ENCODE measurements at places on chromosomes 3 and 15. TPM values are rescaled to one million over a fixed set of nuclear protein-coding genes. Genes with fewer than 3 reads are reported as not detected.

MRAS gene
- total RNA-seq = 80.7 TPM

GRCh38 chr3:132432639-132433038 is 15.3 kb downstream of the DNAJC13 start:
- peak; percentile 87 for DNase-seq

DNA sequence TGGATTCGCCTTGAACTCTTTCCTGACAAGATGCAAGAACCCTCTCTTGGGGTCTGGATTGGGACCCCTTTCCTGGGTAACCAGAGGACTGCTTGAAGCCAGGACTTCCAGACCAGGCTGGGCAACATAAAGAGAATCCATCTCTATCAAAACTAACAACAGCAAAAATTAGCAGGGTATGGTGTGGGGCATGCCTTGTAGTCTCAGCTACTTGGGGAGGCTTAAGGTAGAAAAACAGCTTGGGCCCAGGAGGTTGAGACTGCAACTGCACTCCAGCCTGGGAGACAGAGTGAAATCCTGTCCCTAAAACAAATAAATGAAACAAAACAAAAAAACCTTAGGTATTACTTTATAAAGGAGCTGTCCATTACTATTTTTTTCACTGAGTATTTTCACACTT is 93.1 kb upstream of the PLXND1 start:
- DNase-seq = no peak

- peak; percentile 71 for DNase-seq
Measured at GRCh38 chr15:76994971-76995945, at the start of gene PSTPIP1. Gene PSTPIP1, plus strand, starts transcription at chr15:76995126. Its CDS starts 448 bp downstream, at chr15:76995574.

SCAANT1 gene
- not detected for total RNA-seq

GRCh38 chr3:128326051-128326823 is 140.5 kb downstream of the DNAJB8 start:
- no peak for DNase-seq

GRCh38 chr15:89852342-89852995 is 37.8 kb upstream of the ANPEP start:
- no peak for DNase-seq

GANC gene
- total RNA-seq = 21.0 TPM

DNA sequence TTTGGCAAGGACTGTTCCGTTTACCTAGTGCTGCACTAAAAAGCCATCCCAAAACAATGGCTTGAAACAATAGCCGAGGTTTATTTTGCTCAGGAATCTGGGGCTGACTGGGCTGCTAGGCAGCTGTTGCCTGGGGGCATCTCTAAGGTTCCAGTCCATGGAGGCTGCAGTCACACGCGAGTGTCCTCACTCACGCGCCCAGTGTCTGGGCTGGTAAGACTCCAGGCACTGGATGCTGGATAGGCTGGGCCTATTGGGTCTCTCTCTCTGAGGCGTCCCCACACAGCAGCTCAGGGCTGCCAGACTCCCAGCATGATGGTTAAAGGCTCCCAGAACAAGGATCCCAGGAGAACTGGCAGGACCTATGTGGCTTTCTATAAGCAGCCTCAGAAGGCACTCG is 34.2 kb downstream of the ALS2CL start:
- no peak for DNase-seq

SNUPN gene
- 30.4 TPM for total RNA-seq

DNA sequence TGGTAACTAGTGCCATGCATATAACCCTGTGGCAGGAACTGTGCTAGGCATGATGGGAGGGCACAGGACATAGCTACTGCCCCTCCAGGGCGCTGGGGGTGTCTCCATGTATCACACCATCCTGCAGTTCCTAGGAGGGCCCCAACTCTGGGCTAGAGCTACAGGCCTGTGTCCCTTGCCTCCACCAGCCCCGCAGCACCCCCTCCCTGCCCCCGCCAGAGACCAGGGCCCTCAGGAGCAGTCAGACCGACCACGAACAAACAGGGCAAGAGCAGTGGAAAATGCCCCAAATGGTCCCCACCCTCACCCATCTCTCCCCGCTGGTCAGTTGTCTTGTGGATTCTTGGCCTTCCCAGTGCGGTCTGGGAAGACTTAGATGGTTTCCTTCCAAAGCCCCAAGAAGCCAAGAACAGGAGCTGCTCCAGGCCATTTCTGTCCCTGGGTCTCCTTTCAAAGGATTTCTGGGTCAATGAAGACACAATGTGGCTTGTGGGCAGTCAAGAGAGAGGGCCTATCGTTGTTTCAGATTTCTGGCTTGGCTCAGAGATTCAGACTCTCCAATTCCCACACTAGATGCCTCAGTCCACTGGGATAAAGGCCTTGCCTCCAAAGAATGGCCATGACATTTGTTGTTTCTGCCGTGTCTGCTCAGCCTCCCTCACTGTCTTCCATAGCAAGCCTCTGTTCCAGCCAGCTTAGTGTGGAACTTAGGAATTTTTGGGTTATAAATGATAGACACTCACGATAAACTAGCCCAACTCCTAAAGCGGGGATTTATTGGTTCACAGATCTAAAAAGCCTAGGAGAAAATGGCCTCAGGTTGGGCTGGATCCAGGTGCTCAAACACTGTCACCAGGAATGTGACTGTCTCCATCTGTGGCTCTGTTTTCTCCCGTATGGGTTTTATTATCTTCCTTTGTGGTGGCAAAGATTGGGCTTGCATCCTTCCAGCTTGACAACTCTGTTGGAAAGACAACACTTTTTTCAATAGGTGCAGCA is 80.6 kb downstream of the LSM3 start:
- DNase-seq = peak; percentile 79

DNA sequence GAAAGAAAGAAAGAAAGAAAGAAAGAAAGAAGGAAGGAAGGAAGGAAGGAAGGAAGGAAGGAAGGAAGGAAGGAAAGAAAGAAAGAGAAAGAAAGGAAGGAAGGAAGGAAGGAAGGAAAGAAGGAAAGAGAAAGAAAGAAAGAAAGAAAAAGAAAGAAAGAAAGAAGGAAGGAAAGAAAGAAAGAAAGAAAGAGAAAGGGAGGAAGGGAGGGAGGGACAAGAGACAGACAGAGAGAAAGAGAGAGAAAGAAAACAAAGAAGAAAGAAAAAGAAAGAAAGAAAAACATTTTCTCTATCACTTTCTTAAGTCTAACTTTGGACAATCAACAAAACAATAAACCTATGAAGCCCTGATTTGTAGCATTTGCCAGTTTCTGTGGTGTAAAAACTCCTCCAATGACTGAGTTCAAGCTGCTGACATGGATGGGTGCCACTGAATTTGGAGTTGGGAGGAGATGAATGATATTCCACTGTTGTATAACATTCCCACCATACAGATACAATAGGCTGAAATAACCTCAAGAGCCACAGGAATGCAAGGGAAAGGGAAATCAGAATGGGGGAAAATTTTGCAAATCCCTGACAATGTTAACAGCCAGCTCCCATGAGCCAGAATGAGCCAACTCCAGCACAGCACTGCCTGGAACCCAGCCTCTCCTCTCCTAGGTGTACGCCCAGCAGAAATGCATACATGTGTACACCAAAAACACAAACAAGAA is 15.0 kb upstream of the RTP3 start:
- DNase-seq = peak; percentile 83

- no peak for DNase-seq
Measured at GRCh38 chr3:69823743-69824142, 84.5 kb downstream of the MITF start.
